ENCODE measurements at places on chromosomes 2 and 18.
A peak's percentile ranks its signal among the peaks of the same experiment; 100 is the strongest.

GRCh38 chr2:99657691-99658258 lies 168.0 kb upstream of the REV1 start:
- DNase-seq, result no peak

- no peak for DNase-seq
Observed at GRCh38 chr2:170332676-170333402, 154.9 kb downstream of the MYO3B start.

DNA sequence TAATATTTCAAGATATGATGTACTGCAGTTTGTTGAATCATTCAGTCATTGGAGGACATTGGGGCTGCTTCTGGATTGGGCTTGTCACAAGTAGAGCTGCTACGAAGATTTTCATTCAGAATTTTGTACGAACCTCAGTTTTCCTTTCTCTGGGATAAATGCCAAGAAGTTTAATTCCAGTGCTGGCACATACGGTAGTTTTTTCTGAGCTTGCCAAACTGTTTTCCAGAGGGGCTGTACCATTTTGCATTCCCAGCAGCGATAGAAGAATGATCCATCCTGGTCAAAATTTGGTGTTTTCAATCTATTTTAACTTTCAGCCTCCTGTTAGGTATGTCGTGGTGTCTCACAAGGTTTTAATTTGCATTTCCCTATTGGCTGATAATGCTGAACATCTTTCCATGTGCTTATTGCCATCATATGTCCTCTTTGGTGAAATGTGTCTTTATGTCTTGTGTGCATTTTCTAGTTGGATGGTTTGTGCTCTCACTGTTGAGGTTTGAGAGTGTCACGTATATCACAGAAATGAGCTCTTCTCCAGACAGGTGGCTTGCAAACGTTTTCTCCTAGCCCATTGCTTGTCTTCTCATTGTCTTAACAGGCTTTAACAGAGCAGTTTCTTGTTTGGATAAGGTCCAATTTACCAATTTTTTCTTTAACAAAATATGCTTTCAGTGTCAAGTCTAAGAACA lies 612.6 kb downstream of the GALR1 start:
- no peak for DNase-seq

- DNase-seq, result no peak
Observed at GRCh38 chr2:36839976-36840617, 126.2 kb downstream of the STRN start.

DNA sequence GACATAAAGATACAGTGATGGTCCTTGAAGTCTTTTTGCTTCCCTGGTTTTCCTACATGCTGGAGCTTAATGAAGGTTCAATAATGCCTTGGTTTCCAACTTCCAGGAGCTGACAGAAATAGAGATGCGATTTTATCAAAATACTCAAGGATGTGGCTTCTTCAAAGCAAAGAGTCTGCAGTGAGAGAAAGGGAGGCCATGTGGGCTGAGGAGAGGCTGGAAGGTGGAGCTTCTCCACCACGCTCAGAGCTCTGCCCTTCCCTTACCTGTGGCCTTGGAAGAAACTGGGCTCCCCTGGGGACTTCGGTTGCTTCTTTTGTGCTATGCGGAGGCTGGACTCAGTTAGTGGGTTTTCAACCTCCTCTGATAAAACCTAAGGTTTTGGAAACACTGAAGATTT lies 175.0 kb upstream of the APCDD1 start:
- peak; percentile 51 for DNase-seq

- no peak for DNase-seq
Observed at GRCh38 chr2:18301421-18302139, 258.9 kb downstream of the RDH14 start.

DNA sequence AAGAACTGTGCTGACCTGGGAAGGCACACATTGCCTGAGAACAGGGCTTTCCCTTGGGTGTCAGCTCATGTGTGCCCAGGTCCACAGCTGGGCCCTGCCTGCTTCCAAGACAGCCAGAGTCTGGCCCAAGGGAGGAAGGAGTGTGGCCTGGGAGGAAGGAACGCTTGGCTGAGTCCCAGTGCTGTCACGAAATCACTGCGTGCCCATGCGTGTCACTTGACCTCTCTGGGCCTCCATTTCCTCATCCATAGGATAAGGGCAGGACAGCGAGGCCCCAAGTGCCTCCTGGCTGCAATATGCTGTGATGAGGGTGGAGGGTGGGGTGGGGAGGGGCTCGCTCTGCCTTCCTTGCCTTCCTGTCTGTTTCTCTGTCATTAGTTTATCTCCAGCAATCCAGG lies 642 bp upstream of the KCNK3 start:
- no peak for DNase-seq

- no peak for DNase-seq
Observed at GRCh38 chr2:140076164-140076563, 1296.0 kb upstream of the NXPH2 start.

DNA sequence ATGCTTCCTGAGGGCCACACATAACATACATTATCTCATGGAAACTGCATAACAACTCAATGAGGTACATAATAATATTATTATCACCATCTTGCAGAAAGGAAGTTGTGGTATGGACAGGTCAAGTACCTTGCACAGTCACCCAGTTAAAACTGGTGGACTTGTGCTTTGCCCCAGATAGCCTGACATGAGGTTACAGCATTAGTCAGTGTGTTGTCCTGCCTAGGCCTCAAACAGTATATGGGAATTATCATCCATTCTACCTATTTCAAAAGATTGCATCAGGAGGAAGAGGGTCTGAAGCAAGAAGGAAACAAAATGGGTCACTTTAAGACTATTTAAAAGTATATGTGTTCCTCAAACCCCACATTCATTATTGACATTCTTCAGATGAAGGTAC lies 5.4 kb upstream of the ANTXR1 start:
- no peak for DNase-seq

DNA sequence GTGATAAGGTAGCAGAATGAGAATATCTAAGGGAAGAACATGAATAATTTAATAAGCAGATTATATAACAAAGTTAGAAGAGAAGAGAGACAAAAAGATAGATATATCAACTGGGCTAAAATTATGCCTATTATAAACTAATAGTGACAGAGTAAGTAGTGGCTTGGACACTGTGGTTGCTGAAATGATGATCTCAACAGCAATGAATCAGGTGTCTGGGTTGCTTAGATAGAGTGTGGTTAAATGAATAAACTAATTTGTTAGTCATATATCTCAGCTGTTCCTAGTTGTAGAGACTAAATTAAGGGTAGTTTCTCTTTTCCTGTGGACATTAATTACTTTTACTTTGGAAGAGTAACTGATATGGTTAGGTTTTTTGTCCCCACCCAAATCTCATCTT lies 1485.4 kb upstream of the CELF4 start:
- DNase-seq, result no peak

DNA sequence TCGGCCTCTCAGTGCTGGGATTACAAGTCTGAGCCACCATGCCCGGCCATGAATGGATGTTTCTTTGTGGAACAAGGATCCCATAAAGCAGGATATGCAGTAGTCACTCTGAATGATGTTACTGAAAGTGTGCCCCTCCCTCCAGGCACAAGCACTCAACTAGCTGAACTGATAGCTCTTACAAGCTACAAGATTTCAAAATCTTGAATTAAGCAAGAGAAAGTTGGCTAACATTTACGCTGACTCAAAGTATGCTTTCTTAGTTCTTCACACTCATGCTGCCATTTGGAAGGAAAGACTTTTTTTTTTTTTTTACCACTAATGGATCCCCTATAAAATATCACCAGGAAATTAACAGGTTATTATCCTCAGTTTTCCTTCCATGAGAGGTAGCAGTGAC lies 549.0 kb upstream of the PKDCC start:
- DNase-seq, result no peak

- DNase-seq, result no peak
Observed at GRCh38 chr18:21341141-21341540, 99.1 kb downstream of the GREB1L start.

- no peak for DNase-seq
Observed at GRCh38 chr2:188701836-188702235, 272.3 kb upstream of the COL3A1 start.

DNA sequence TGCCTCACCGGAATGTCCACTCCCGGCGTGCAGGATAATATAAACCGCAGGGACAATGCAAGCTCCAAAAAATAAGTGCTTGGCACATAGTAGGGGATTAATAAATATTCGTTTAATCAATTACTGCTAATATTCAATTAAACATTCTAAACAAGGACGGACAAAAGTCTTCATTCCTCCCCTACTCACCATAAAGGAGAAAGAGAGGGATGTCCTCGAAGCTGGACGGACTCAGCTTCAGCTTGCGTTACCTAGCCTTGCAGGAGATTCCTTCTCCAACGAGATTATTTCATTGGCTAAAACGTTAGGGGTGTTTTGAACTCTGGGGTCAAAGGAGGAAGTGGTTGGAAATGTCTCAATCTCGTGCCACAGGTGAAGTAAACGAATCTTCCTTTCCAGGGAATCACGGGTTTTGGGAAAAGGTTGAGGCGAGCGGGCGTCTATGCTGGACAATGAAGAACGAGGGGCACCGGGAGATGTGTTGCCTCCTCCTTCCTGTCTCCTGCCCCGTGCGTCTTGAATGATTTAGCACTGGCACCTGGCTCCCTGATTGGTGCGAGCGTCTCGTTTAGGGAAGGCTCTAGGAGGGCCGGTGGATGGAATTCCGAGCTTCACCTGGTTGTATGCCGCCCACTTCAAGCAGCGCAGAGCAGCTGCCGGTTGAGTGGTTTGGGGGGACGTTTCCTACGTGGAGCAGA lies 2.0 kb upstream of the GAD1 start:
- DNase-seq, result no peak

DNA sequence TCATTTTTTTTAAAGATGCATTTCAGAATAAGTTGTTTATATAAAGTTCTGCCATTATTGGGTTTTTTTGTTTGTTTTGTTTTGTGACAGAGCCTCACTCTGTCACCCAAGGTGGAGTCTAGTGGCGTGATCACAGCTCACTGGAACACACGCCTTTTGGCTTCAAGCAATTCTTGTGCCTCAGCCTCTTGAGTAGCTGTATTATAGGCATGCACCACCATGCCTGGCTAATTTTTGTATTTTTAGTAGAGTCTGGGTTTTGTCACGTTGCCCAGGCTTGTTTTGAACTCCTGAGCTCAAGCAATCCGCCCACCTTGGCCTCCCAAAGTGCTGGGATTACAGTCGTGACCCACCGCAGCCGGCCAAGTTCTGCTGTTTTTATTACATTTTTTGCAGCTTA lies 72.3 kb downstream of the R3HDM1 start:
- DNase-seq, result no peak

DNA sequence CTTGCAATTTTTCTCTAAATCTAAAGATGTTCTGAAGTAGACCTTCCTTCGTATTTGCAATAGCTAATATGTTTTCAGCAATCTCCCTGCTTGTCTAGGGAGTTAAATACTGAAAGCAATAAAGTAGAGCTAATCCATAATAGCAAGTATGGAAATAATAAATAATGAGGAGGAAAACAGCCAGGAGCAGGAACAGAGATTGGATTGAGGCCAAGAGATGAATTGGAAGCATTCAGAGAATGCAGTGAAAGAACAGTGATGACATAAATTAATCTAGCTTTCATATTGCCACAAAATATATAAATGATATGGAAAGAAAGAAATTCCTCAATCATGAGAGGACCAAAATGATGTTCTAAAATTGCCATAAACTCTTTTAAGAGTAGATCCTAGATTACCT lies 679.7 kb downstream of the METTL4 start:
- DNase-seq, result no peak

- no peak for DNase-seq
Observed at GRCh38 chr2:221836095-221836494, 264.0 kb upstream of the EPHA4 start.

- DNase-seq, result no peak
Observed at GRCh38 chr2:177464549-177464948, 72.0 kb downstream of the AGPS start.
